ENCODE measurements at places on chromosomes 4 and X.
A peak's percentile ranks its signal among the peaks of the same experiment; 100 is the strongest.

- DNase-seq: peak; percentile 5
Measured at GRCh38 chrX:51487960-51488267, 8.5 kb downstream of the NUDT11 start.

GRCh38 chr4:41189666-41190065, 24.7 kb downstream of the APBB2 start:
- DNase-seq: no peak

DNA sequence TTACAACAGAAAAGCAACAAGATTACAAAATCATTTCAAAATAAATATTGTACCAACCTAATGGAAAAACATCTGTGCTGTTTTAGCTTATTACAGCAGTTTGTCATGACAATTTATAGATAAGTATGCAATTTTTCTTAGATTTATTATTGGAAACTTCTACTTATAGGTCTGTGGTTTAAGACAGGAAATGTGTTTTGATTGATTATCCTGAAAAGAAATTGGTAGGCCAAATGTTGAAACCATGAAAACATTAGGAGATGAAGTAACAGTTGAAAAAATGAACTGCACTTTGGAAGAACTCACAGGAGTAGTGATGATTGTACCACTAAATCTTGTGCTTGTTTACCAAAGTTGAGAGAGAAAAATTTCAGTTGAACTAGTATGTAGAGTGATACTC, 162.2 kb upstream of the GIMD1 start:
- DNase-seq: peak; percentile 16

DNA sequence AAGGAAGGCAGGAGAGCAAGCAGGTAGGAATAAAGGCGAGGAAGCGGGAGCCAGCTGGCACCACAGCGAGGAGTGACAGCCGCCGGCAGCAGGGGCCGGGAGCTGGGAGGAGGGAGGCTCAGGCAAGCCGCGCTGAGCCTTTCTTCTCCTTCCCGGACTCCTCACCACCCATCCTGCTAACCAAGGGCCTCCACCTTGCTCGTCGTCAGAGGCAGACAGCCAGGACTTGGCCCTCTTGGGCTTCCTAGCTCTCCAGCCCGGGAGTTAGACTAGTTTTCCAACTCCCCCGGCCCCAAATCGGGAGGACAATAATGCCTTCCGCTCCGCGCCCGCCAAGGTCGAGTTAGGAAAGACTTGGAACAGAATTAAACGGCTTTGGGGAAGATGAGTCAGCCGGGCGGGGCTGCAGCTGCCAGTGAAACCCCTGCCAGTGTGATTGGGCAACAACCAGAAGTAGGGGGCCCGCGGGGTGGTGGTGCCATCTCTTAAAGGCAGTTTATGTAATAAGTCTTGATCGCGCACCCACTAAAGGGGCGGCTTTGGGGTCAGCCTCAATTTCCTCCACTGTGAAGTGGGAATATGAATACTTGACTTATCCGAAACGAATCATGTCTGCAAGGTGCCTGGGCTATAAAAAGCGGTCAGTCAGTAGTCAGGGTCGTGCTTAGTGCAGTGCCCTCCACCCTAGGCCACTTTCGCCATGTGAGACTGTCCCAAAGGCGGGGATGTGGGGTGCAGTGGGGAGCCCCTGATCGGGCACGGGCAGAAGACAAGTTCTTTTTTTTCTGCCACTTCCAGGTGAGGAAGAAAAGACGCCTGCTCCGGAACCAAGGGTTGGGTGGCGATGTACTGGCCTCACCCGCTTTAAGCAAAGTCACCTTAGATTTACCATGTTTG, 6.7 kb upstream of the HSD17B10 start:
- peak; percentile 68 for DNase-seq

DNA sequence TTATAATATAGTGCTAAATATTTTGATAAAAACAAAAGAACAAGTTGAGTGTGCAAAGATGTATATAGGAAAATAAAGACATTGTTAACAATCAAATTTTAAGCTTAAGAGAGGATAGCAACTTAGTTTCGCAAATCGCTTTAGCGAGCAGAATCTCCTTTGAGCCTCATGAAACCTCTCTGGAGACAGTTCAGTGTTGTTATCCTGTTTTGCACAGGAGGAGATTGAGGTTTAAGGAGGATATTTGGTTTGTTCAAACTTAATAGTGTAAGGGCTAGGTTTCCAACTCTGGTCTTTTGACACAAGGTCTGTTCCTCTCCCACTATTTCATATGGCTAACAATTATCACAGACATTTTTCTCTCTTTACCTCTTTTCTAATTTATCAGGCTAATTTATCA, 1848.5 kb upstream of the TENM3 start:
- no peak for DNase-seq

DNA sequence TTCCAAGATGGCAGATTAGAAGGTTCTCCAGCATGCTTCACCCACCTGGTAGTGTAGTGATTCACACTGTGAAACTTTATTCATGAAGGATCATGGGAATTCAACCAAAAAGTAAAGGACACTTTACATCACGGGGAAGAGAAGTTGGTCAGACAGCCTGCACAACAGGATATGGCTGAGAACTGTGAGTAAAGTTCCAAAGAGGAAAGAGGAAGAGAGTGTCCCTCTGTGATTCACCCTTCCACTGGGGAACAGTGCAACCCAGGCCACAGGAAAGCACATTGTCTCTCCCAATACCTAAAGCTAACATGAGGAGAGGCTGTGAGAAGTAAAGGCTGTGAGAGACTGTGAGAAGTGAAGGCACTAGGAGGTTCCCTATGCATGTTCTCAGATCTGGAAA, 137.2 kb downstream of the STPG2 start:
- no peak for DNase-seq

GRCh38 chr4:125736057-125736456, 421.3 kb downstream of the FAT4 start:
- DNase-seq: peak; percentile 9

GRCh38 chr4:138967313-138967712, 48.3 kb upstream of the NOCT start:
- no peak for DNase-seq

DNA sequence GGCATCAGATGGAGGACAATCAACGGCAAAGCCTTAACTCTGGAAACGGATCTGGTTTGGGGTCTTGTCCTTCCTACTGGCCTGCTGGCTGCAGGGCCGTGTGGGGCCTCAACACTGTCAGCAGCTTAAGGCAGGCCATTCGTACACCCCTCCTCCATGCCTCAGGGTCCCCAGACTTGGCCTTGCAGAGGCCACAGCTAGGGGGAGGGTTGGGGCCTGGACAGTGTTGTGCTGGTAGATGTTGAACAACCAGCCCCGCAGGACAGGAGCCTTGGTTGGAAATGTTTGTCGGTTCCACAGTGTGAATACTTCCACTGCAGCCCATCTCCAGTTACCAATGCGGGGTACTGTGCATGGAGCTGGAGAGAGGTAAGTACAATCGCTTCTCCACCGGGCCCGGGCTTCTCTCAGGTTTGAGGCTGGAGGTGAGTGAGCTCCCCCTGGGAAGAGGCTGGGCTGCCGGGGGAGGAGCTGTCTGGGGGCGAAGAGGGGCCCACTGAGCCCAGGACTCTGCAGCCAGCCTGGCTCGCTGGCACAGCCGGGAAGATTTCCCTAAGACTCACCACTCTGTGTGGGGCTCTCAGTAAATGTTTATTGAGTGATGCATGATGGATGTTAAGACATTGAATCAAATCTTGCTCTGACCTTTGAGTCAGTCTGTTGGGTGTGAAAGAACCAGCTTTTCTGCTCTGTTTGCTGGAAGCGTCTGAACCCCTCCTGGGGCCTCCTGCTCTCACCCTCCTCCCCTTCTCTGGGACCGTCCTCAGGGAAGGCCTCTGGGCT, 19.7 kb upstream of the GPR78 start:
- DNase-seq: no peak

- no peak for DNase-seq
Measured at GRCh38 chrX:39492497-39493162, 605.1 kb downstream of the BCOR start.

- no peak for DNase-seq
Measured at GRCh38 chr4:89855236-89855635, 18.3 kb upstream of the SNCA start.

DNA sequence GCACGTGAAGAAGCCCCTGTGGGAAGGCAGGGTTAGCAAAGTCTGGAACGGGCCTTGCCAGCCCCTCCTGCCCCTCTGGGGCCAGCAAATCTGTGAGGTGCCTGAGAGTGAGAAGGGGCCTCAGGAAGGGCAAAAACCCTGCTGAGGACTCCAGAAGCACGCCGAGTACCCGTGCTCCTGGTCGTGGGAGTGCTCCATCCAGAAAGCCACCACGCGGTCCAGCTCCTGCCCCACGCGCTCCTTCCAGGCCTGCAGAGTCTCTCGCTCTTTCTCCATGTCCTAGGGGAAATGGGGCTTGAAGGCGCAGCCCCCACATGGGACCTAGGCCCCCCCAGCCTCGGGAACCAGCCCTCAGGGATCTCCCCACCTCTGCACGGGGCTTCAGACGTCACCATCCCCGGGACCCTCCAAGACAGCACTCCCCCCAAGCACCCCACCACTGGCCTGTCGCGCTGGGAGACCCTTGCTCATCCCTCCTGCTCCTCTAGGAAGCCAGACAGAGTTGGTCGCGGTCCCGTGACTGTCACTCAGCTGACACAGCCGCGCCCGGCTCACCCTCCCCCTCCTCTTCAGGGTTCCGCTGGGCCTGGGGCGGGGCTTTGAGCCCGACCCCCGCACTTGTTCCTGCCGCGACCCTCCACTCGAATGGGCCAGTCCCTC, at the start of gene RENBP:
Gene RENBP, minus strand, starts transcription at position 504 of the 660 bp plus-strand sequence. Its CDS starts 33 bp downstream, at position 471.
- DNase-seq: no peak

DNA sequence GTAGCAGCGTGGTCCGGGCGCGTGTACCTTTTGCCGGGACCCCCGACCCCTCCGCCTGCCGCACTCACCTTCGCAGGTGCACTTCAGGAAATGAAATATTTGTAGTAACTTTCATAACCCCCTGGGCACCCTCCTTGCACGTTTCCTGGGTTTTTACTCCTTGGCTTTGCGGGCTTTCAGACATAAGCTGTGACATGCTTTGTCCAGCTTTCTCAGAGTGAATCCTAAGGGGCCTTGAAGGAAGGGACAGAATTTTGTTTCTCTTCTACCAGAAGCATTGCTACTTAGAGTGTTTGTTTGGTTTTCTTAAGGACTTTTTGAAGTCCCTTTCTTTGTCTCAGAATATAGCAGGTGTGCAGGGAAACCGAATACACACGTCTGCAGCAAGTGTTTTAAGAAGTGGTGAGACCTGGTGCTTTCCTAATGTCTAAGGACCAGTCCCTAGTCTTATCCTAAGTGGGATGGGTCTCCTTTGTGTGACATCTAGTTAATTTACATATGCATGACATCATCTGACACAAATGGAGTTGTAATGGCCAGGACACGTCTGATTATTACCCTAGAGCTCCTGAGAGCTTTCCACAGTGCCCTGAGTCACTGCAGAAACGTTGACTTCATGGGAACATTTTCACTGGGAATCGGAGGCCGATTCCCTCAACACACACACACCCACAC, 1.3 kb downstream of the FAM149A start:
- DNase-seq: no peak

DNA sequence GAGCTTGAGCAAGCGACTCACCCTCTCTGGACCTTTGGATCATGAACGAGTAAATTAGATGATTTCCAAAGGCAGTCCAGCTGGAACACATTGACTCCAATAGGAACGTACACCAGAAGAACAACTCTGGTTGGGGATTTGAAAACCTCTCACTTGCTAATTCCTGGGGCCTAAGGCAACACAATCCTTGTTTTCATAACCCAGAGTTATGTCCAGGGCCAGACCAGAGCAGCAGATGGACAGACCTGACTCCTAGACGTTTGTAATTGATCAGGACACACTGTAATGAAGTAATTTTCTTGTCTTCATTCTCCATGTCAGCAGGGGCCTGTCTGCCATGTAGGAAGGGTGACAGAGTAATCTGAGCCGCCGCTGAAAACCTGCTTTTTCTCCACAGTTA, 283.9 kb downstream of the IDS start:
- DNase-seq: no peak

DNA sequence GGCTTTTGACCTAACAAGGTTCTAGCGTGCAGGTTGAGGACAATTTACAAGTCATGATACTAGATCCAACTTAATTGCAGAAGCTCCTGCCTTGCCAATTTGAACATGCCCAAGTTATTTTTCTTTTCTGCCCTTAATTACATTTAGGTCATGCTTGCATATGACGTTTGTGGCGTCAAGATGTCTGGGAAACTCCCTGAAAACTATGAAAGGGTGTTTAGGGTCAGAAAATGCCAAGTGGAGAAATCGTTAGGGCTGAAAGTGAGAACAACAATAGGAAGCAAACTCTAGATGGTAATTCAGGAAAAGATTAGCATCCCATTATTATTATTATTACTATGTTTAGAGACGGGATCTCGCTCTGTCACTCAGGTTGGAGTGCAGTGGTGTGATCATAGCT, 38.2 kb upstream of the PLAC8 start:
- no peak for DNase-seq

- peak; percentile 75 for DNase-seq
Measured at GRCh38 chrX:153609917-153610835, 11.2 kb upstream of the CCNQ start.

- no peak for DNase-seq
Measured at GRCh38 chr4:165861363-165861762, 11.7 kb upstream of the TLL1 start.

- DNase-seq: no peak
Measured at GRCh38 chr4:113643505-113643904, 118.0 kb downstream of the CAMK2D start.

GRCh38 chr4:128525387-128525786, 237.8 kb upstream of the PGRMC2 start:
- DNase-seq: no peak

GRCh38 chr4:15368856-15369255, 59.0 kb upstream of the C1QTNF7 start:
- peak; percentile 72 for DNase-seq

- DNase-seq: no peak
Measured at GRCh38 chrX:77693594-77693993, 92.4 kb downstream of the ATRX start.

DNA sequence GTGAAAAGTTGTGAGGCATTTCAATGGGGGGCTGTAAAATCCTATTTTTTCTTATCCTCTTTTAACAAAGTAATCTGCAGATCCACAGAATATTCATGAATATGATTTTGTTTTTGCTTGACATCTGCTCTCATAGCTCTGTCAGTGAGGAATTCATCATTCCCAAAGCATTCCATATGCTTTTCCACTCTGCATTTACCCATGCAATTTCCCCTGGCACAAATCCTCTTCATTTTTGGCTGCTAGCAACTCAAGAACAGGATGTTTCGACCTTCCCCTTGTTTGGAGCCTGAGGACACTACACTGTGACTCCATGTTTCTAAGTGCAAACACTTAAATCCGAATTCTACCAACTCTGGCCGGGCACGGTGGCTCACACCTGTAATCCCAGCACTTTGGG, 48.5 kb downstream of the KLHL15 start:
- no peak for DNase-seq

- DNase-seq: no peak
Measured at GRCh38 chr4:152651473-152652060, 28.2 kb downstream of the TMEM154 start.

- DNase-seq: no peak
Measured at GRCh38 chr4:141599853-141600252, 36.5 kb upstream of the IL15 start.

- no peak for DNase-seq
Measured at GRCh38 chrX:27903960-27904359, 77.3 kb downstream of the DCAF8L1 start.
